Spleen (tissue), 13 donors: ENCODE measurements at places on chromosomes 5 and 9. TPM values are rescaled to one million over a fixed set of nuclear protein-coding genes. Genes with fewer than 3 reads are reported as not detected.

Gene CORO2A
- polyA plus RNA-seq, result 2.2 TPM

Gene LEAP2
- polyA plus RNA-seq, result 3.3 TPM

DNA sequence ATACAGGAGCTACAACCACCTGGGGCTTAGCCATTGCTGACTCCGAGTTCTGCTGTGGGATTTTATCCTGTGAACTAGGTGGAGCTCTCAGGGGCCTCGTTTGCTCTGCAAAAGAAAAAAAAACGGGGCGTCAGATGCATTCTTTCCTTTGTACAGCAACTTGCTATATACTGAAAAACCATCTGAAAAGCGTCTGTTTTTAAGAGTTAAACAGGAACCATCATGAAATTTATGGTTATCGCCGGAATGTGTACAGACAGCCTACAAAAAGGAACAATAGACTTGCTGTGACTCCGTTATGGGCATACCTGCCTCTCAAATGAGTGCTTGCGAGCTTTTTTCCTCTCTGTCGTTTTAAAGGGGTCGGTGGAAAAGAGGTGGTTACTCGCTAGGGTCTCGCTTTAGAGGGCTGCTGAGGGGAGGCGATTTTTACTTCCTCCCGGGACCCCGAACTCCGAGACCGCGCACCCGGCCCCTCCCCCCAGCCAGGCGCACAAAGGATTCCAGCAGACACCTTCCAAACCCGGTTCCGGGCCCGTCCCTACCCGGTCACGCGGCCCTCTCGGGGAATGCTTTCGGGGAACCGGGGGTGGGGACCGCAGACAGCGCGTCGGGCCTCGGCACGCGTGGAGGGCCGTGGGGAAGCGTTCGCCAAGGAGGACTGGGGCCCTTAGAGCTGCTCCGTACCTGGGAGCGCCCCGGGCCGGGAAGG lies 826 bp downstream of the PAIP1 start:
- H3K27me3 ChIP-seq, result no peaks in the 10 kb centered on the region
- peak overlapping the region; percentile 69 for H3K4me3 ChIP-seq
- no peaks in the 10 kb centered on the region for H3K36me3 ChIP-seq
- DNase-seq, result peak; percentile 91

- no peak overlapping the region for H3K4me3 ChIP-seq
- no peak for DNase-seq
- H3K27me3 ChIP-seq, result peaks cover 86% of the 10 kb centered on the region
Measured at GRCh38 chr9:116157436-116158138, 4.0 kb downstream of the PAPPA start.

GRCh38 chr9:33795819-33796218 lies 458 bp downstream of the PRSS3 start:
- no peaks in the 10 kb centered on the region for H3K36me3 ChIP-seq
- DNase-seq, result no peak
- H3K27me3 ChIP-seq, result no peaks in the 10 kb centered on the region
- no peaks in the 10 kb centered on the region for H3K4me1 ChIP-seq
- H3K4me3 ChIP-seq, result no peak overlapping the region

Gene IPO11
- polyA plus RNA-seq, result 7.8 TPM

Gene DDX4
- not detected for polyA plus RNA-seq

DNA sequence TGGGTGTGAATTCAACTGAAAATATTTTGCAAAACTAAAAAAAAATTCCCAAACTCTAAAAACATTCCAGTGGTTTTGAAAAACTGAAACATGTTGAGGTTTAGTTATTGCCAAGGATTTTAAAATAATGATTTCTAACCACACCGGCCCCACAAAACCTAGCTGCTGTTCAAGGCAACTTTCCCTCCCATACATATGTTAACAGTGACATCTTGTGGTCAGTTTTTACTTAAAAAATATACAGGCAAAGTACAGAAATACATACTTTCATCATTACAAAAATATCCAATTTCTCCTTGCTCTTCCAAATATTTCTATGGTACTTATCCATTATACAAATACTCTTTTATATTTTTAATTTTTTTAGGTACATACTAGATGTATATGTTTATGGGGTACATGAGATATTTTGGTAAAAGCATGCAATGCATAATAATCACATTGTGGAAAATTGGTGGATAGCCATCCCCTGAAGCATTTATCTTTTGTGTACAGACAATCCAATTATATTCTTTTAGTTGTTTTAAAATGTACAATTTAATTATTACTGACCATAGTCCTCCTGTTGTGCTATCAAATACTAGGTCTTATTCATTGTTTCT lies 34.4 kb upstream of the MRPS30 start:
- H3K36me3 ChIP-seq, result no peaks in the 10 kb centered on the region
- DNase-seq, result no peak
- H3K4me3 ChIP-seq, result no peak overlapping the region
- no peaks in the 10 kb centered on the region for H3K27me3 ChIP-seq
- H3K27ac ChIP-seq, result no peak overlapping the region
- H3K4me1 ChIP-seq, result no peaks in the 10 kb centered on the region

DNA sequence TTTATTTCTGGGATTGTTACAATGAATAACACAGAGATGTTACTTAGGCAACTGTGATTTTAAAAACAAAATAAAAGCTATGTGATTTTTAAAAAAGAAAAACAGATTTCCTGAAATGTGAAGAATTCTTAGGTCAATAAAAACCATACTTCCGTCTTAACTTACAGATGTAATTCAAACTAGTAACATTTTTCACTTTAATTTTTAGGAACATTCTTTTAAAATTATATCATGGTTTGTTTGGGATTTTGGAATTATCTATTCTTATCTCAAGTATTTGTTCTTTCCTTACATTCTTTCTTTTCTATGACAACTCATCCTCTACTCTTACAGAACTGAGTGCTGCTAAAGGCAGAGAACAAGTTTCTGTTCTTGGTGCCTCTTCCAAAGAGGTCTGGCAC lies 159.5 kb downstream of the RAPGEF6 start:
- H3K27me3 ChIP-seq, result no peaks in the 10 kb centered on the region
- no peak overlapping the region for H3K27ac ChIP-seq
- peaks cover 90% of the 10 kb centered on the region for H3K36me3 ChIP-seq
- H3K4me1 ChIP-seq, result no peaks in the 10 kb centered on the region

- no peak overlapping the region for H3K4me3 ChIP-seq
- H3K27ac ChIP-seq, result peak overlapping the region; percentile 73
- no peaks in the 10 kb centered on the region for H3K36me3 ChIP-seq
- H3K27me3 ChIP-seq, result no peaks in the 10 kb centered on the region
- H3K4me1 ChIP-seq, result peaks cover 11% of the 10 kb centered on the region
Measured at GRCh38 chr9:91196103-91196950, 165.4 kb downstream of the AUH start.

Gene PAEP
- not detected for polyA plus RNA-seq

Gene LHX6
- 0.12 TPM for polyA plus RNA-seq

Gene SLCO6A1
- not detected for polyA plus RNA-seq

DNA sequence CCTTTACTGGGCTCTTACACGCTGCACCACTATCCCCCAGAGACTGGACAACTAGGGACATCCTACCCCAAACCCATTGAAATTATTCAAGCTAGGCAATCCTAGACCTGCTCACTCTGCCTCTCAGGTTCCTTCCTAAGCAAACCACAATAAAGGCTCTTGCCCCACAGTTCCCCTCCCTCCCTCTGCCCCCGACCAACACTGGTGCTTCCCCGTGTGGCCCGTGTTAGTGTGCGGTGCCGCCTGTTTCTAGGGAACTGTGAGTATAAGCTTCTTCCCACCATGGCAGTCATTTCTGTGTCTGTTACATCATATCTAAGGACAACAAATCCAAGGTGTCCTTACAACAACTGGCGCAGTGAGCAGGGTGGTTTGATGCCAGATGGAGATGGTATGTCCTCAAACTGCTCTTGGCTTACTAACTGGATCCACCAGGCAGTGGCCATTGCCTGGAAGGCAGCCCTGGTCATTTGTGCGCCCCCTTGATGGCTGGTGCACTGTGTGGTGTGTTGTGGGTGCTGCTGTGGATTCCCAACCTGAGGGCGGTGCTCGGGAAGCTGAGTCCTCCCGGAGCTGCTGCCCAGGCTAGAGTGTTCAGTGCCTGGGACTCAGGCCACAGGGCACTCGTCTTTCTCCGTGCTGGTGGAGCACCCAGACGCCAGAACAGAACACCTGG lies 8.4 kb upstream of the MXD3 start:
- H3K36me3 ChIP-seq, result peaks cover 26% of the 10 kb centered on the region
- peak overlapping the region; percentile 5 for H3K27ac ChIP-seq
- H3K4me1 ChIP-seq, result peaks cover 24% of the 10 kb centered on the region
- peak; percentile 86 for DNase-seq
